ENCODE measurements at places on chromosomes 7 and 10.

- no peak for DNase-seq
These were observed 197.4 kb downstream of the JCAD start for GRCh38 chr10:29861811-29862505.

DNA sequence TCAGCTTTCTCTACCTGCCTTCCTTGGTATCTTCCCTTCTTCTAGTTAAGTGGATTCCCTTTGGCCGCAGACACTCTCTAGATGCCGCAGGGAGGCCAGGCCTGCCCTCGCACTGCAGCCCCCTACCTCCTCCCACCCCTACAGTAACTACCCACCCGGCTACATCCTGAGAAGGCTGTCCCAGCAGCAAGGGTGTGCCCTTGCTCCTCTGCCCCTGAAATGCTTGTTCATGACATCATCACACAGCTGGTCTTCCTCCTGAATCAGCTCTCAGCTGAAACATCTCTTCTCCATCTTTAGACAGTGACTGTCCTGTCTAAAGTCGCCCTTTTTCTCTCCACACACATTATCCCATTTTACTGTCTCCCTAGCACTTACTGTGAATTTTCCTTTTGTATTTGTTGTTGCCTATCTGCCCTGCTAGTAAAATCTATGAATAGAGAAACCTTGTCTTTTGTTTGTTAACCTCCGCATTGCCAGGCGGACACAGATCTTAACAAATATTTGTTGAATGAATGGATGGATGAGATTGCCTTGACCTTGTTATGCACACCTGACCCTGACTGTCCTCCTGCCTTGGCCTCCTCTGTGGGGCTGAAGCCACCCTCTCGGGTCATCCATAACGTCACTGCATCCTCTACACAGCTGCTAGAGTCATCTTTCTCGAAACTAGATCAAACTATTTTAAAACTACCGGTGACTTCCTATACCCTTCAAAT lies 108.9 kb upstream of the GATA3 start:
- no peak for DNase-seq

DNA sequence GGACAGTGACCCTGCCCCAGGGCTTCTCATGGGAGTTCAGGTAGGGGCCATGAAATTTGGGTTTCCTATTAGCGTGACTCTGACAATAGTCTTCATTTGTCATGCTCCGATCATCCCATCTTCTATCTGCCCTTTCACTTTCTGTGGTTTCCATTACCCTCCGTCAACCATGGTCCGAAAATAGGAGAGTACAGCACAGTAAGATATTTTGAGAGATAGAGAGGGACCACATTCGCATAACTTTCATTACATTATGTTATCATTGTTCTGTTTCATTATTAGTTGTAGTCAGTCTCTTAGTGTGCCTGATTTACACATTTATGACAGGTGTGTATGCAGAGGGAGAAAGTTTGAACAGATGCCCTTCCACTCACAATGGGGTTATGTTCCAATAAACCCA lies 649.2 kb downstream of the SDK1 start:
- no peak for DNase-seq

GRCh38 chr7:99129001-99129400 lies 14.9 kb downstream of the SMURF1 start:
- no peak for DNase-seq

- DNase-seq = no peak
These were observed 44.1 kb downstream of the SFTPD start for GRCh38 chr10:79904671-79905321.

- no peak for DNase-seq
These were observed 15.9 kb downstream of the SKIDA1 start for GRCh38 chr10:21509341-21510240.

DNA sequence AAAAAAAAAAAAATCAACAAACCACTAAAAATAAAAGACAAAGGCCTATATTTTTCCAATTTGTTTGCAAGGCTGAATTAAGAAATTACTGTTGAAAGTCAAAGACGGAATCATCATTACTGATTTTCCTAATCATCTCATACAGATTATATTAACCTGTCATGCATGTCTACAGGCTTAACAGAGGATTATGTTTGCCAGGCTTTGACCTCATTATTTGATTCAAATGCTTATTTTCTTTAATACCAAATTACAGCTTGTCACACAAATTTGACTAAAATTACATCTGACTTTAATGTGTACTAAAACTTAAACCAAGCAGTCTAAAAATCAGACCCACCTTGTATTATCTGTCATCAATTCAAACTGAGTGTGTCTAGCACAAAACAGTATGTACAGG lies 21.2 kb downstream of the KIF5B start:
- DNase-seq = no peak

DNA sequence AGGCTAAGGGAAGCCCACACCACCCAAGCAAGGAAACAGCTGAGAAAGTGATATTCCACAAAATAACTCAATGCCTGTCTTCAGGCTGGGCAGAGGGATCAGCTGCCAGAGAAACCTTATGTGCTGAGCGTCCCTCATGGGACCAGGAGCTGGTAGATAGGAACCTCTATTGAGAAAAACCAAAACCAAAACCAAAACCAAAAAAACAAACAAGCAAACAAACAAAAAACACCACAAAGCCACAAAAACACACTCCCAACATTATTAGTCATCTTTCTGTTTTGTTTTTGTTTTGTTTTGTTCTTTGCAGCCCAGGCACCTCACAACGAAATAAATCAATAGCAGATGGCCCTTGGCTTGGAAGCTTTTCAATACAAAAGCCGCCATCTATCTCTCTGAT lies 760.8 kb upstream of the CELF2 start:
- no peak for DNase-seq

- DNase-seq = no peak
These were observed 17.8 kb upstream of the GATA3 start for GRCh38 chr10:8036506-8037198.

DNA sequence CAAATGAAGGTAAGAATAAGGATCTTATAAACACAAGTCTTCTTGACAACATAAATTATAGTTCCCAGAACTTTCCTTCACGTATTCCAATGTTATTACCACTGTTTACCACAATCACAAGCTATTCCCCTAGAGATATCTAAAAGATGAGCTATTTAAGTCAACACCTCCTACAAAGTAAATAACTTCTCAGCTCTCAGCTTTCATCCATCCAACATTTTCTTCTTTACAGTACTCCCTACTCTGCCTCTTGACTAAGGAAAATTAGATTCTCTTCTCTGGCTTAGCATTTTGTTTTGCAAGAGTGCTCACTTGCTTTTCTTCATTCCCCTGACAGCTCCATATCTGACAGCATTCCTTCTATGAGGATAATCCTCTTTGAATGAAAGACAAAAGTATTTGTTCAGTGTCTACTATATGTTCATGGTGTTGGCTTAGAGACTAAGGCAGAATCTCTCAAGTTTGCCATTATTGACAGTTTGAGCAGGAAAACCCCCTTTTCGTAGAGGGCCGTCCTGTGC lies 93.0 kb upstream of the IL6 start:
- DNase-seq = no peak

- DNase-seq = no peak
These were observed 137.9 kb upstream of the SEMA3E start for GRCh38 chr7:83786858-83787257.

- DNase-seq = no peak
These were observed 60.3 kb downstream of the RASGEF1A start for GRCh38 chr10:43206391-43207235.

DNA sequence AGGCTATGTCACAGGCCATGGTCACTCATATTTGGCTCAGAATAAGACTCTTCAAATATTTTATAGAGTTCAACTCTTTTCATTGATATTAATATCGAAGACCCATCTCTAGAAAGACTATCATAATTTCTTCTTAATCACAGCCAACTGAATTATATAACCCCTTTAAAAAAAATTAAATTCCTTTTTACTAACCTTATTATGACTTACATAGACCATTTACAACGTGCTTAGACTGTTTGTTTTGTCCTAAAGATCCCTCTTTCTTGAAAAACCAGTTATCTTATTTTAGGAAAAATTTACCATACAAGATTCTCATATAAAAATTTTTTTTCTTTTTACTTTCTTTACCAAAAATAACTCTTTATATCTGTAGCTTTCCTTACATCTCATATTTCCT lies 10.2 kb upstream of the TMEM254 start:
- DNase-seq = no peak

DNA sequence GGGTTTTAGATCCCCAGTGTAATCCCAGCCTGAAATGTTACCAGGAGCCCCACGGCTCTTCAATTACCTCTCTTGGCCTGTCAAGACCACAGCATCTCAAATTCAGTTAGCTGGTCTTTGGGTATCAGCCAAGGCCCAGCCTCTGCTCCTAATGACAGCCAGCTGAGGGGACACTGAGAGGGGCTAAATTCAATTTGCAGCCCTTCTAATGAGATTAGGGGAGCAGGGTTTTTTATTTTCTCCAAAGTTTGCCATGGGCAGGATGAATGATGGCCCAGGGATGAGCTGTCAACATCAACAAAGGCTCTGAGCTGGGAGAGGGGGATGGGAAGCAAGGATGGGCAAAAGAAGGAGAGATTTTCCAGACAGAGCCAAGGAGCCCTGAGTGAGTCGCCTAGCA lies 116.8 kb upstream of the TBX20 start:
- DNase-seq = no peak

DNA sequence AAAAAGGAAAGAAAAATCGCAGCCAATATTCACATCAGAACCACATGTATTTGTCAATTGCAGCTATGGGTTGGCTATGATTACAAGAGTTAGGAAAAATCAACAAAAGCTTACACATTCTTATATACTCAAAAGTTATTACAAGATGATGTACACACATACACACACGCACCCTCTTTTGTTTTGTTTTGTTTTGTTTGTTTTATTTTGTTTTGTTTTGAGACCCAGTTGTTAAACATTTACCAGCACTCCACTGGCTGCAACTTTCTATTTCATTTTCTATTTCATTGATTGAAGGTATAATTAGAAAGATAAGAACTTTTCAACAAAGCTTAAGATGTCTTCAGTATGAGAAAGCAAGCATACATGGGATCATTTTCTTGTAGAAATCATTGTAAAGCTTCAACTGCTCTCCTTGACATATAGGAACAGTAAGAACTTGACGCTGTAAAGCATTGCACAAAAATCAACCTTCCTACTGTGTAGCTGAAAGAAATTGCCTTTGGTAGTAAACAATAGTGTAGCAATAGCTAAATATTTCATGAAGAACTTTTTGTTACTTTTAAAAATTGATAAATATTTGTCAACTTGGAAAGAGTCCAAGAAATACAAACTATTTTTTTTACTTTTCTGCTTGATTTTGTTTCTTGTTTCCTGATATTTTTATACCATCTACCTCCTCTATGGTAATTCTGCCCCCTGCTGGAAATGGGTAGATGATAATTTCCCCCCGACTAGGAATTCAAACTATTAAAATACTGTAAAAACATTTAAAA lies 205.9 kb downstream of the MBL2 start:
- DNase-seq = no peak

GRCh38 chr10:74753442-74754211 lies 72.8 kb upstream of the KAT6B start:
- no peak for DNase-seq

- no peak for DNase-seq
These were observed 38.2 kb downstream of the CDH23 start for GRCh38 chr10:71434760-71435394.

GRCh38 chr10:68327889-68328786 lies 3.7 kb upstream of the HNRNPH3 start:
- no peak for DNase-seq

DNA sequence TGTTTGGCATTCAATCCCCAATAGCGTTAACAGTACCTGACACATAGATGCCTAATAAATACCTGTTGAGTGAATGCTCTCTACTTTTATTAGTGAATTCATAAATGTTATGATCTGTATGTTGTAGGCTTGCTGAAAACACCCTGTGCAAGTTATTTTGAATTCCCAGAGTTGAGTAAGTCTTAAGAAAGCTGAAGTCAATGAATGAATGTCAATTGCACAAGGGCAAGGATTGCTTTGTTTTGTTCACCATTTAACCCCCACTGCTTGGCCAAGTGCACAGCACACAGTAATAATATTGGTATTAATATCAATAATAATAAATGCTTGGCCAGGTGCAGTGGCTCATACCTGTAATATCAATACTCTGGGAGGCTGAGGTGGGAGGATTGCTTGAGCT lies 10.2 kb downstream of the CPA1 start:
- DNase-seq = no peak

GRCh38 chr7:101306307-101306706 lies 15.3 kb downstream of the IFT22 start:
- DNase-seq = no peak

DNA sequence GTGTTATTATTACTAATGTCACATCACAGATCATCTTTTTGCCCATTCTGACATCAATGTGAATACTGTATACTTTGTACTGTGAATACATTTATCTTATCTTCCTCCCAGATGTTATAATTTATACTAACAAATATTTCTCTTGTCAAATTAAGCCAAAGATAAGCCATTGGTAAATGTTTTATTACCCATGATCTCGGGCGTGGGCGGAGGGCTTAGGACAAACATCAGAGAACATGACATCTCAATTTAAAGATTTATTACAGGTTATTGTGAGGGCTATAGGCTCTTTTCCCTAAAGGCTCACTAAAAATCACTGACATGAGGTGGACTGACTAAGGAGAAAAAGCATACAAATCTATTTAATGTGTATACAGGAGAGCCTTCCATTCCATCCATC lies 58.2 kb upstream of the DGKB start:
- no peak for DNase-seq

- no peak for DNase-seq
These were observed 39.6 kb downstream of the ENTPD1 start for GRCh38 chr10:95795602-95796001.

DNA sequence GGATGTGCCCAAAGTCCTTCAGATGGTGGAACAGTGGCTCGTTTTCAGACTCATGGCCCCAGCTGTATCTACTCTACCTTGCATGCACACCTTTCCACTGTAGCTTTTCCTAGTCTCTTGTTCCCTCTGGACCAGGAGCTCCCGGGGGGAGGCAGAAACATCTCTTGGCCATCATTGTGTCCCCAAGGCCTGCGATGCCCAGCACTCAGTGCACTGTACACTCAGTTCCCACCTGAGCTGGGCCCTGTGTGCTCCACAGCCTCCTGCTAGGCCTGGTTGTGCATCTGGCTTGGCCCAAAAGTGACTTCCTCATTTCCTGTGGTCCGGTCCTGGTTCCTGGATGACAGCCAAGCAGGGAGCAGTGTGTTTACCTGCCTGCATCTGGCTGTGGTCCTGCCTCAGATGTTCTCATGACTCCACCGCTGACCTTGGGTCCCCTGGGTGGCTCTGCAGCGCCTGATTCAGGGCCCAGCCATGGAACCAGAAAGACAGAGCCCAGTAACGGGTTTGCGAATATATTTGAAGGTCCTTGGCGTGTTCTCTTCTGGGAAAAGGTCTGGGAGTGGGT lies 9.9 kb upstream of the DOCK1 start:
- DNase-seq = no peak

DNA sequence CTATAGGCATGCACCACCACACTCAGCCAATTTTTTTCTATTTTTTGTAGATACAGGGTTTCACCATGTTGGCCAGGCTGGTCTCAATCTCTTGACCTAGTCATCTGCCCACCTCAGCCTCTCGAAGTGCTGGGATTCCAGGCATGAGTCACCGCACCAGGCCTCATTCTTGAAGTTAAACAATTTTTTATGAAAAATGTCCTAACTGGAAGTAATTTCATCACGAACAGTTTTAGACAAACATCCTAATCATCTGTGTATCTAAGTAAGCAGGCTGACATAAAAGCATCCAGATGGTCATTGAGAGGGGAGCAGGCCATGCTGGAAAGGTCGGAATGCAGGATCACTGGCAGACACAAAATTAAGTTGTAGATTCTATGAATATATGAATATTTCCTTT lies 269.1 kb downstream of the ZMYND11 start:
- DNase-seq = no peak

GRCh38 chr10:70749756-70750155 lies 35.4 kb downstream of the TBATA start:
- DNase-seq = no peak

GRCh38 chr10:10658172-10658785 lies 359.4 kb upstream of the CELF2 start:
- DNase-seq = no peak
